Thymus (tissue), 14 donors: ENCODE measurements at places on chromosomes 11 and 22.

GRCh38 chr11:11536650-11537049, 85.2 kb downstream of the GALNT18 start:
- no peak for DNase-seq

DNA sequence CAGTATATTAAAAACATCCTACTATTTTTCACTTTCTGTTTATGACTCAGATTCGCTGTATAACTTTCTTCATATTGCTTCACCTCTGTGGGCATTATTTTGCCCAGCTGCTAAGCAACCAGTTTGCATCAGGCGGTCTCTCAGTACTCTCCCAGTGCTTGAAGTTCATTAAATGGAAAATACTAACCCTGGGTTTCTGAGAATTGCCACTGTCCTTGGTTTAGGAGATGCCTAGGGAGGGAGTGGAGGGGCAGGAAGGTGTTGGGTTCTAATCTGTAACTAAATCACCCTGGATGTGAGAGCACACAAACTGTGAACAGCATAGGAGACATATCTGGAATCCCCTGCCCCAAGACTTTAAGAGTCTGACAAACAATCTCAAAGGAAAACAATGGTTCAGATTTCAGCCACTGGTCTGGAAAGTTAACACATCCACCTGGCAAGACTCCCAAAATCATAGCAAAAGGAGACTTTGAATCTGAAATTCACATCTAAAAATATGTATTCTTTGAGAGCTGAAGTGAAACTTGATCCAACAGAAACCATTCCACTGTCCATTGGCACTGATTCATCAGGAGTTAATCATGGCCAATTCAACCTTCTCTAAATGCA, 540.0 kb downstream of the SOX6 start:
- DNase-seq = no peak

DNA sequence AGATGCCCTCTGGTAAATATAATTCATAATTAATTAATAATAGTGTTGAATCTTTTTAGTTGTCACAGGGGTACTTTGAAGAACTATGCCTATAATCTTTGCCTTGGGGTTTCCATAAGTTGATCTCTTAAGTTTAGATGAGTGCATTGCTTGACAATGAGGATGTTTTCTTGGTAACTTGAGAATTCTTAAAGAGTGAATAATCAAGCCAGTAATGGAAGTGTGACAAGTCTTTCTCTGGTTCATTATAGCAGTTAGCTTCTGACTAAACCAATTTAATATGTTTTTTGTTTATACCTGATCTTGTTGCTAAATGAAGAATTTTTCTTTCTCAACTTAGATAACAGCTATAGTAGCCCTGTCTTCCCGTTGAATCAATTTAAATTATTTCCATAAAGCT, 46.2 kb downstream of the ATXN10 start:
- DNase-seq = no peak

DNA sequence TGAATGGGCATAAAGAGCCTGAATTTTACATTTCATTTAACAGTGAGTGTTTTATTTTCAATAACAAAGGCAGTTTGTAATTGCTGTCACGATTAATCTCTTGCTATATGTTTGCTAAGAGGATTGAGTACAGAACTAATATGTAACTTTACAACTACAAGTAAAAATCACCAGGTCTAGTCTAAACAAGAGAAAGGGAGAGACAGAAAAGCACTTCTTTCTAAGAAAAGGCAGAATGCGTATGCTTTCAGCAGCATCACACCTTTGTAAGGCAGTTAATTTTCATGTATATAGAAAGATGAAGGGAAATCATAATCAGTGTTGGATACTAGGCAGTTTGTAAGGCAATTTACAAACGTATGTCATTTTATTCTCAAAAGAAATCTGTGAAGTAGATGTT, 169.8 kb downstream of the NELL1 start:
- DNase-seq = no peak

DNA sequence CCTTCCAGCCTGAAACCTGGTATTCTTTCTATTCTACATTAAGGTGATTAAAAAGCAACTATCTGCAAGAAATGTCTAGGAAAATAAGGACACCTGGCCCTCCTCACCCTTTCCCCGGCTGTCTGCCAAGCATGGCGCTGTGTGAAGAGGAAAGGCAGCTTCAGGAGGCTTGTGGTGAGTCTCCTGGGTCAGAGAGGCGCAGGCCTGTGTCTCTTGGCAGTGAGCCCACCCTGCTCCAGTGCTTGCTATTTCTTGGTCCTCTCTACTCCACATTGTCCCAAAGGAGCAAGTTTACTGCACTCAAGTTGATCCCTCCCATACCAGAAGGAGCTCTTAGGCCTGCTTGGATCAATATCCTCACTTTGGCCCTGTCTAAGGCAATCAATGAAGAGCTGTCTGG, 520.7 kb upstream of the B3GAT1 start:
- DNase-seq = no peak

DNA sequence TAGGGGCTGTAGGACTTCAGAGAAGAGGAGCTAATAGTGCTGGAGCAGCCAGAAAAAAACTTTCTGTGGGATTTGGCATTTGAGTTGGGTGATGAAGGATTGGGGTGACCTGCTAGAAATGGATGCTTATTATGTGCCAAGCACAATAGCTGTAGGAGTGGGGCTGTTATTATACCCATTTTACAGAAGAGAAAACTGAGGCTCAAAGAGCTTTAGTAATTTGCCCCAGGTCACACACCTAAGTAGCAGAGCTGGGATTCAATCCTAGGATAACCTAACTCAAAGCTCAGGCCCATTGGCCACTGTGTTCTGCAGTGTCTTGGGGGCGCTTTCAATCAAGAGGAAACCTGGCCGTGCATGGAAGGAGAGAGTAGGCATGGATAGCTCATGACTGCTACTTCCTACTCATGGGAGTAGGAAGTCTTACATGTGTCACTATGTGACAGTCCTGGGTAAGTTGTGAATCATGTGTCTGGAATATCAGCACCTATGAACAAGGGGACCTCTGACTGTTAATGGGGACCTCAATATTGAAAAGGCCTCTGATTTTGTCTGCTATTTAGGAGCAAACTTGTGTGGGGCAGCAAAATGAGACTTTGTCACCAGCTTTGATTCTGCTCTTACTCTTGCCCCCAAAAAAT, 6.1 kb upstream of the ELF5 start:
- DNase-seq = no peak

DNA sequence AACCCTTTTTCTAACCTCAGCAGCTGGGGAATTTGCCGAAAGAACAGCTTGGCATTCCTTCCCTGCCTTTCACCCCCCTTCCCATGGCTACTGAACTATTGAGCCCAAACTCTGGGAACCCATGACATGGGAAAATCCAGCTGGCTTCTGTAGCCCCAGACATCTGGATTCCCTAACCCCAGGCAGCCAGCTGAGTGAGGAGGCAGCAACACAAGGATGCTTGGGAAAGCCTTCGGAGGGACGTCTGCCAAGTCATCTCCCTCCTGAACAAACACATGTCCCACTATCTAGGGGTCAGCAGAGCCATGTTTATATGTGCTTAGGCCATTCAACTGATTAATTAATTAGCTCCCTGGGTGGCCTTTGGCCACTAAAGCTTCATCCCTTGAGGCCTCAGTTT, 21.6 kb downstream of the LRRC55 start:
- DNase-seq = no peak

GRCh38 chr11:50182486-50182885, 149.8 kb downstream of the OR4C45 start:
- DNase-seq = no peak

- DNase-seq = no peak
Measured at GRCh38 chr22:17968126-17968525, 56.2 kb downstream of the MICAL3 start.

- DNase-seq = no peak
Measured at GRCh38 chr11:64232182-64232966, 2.0 kb upstream of the VEGFB start.

GRCh38 chr11:58786693-58787092, 55.0 kb upstream of the GLYAT start:
- DNase-seq = no peak

DNA sequence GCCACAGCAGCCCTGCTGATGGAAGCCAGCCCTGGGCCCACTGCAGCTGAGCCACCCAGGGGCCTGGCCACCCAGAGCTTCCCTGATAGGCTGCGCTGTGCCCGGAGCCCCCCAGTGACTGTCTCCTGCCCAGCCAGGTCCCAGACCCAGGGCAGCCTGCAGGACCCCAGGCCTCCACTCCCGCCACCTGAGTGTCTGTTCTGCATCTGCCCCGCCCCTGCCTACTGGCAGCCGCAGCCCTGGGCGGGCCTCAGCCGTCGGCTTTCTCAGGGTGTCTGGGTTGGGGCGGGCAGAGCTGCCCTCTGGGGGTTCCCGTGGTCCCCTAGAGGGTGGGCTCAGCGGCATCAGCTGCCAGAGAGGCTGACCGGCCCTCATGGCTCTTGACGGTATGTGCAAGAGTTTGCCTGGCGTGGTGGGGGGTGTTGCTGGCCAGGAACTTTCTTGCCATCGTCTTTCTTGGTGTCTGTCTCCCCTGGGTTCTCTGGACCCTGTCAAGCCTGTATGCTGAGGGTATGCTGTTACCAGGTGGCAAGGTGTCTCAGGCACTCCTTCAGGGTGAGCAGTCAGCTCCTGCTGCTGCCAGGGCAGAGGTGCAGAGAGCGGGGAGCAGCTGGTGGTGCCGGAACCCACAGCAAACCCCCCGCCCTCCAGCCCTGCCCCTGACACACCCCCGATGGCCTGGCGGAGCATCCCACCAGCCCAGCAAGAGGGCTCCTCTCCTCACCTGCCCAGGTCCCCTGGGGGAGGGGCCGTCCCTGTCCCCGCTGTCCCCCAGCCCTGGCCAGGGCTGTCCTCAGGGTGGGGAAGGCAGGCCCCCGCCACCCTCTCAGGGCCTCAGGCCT, 12.2 kb upstream of the PIM3 start:
- DNase-seq = no peak

GRCh38 chr11:36620246-36620645, 22.2 kb upstream of the RAG2 start:
- DNase-seq = no peak

DNA sequence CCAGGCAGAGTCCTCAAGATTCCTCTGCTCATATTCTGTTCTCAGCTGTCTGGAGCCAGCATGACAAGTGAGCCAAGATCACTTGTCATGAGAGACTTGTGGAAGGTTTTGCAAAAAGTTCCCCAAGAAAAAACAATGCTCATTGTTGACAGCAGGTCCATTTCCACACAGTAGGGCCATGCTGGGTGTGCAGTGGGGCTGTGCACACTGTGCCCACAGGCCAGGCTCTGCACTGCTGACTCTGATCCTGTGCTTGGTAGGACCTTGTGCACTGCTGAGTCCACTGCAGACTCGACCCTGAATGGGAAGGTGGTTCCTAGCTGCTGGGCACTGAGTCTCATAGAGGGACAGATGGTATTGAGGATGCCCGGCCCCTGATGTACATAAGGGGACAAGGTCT, 33.9 kb upstream of the IGLL5 start:
- no peak for DNase-seq

- no peak for DNase-seq
Measured at GRCh38 chr11:32827276-32827675, 2.5 kb upstream of the PRRG4 start.

DNA sequence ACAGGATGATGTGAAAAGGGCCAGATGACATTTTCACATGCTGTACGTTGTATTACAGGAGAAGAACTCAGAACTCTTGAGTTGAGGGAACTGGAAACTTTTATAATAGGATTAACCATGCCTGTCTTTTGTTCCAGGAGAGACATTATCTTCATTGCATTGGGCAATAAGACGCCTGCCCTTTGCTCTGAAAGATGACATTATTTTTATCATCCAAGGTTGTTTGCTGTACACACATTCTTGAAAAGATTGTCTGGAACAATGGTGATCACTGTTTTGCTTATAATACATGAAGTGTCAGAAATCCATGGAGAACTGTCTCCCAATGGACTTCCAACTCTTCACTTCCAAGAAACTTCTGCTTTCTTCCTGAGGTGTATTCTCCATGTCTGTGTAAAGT, 334.6 kb upstream of the B3GAT1 start:
- no peak for DNase-seq

DNA sequence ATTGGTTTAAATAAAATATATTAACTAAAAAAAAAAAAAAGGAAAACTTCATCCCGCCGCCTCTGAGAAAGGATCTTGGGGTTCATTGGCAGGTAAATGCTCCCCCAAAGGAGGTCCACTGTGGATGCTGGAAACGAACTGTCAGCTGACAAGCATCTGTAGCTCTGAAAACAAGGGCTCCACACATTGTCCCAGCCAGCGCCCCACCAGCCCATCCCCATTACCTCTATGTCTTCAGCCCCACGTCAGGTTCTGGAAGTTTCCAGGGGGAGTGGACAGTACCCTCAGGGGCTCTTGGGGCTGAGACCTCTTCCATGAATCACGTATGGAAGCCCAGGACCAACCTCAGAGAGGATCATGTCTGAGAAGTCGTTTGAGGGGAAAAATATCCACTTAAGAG, 66.4 kb upstream of the WNT7B start:
- no peak for DNase-seq

DNA sequence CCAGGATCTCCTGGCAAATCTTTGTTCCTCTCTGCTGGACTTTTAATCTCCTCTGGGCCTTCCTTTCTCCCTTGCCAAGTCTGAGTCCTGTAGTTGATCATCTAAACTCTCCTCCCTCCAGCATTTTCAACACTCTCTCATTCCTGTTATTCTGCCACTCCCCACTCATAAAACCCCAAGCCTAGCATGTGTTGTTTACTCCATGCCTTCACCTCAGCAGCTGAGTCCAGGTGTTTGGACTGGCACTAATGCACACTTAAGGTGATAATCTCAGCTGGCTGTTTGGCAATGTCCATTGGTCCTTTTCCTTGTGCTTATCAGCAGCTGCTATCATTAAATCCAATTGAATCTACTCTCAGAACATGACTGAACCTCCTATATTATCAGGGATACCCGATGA, 876.8 kb upstream of the TENM4 start:
- no peak for DNase-seq

GRCh38 chr11:8080674-8081590, at the start of gene TUB:
Gene TUB, plus strand, starts transcription at chr11:8081211. Its CDS starts 300 bp downstream, at chr11:8081511.
- DNase-seq = no peak

DNA sequence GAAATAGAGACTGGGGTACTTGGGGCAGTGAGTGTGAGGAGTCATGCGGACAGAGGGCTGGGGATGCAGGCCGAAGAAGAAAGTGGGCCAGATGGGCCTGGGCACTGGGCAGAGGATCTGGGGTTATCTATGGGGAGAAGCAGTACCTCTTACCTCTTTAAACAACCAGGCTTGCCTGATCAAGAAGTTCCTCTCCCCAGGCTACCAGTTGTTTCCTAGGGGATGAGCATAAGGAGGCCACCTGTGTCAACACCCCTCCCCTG, 98.4 kb upstream of the PITPNB start:
- DNase-seq = no peak

DNA sequence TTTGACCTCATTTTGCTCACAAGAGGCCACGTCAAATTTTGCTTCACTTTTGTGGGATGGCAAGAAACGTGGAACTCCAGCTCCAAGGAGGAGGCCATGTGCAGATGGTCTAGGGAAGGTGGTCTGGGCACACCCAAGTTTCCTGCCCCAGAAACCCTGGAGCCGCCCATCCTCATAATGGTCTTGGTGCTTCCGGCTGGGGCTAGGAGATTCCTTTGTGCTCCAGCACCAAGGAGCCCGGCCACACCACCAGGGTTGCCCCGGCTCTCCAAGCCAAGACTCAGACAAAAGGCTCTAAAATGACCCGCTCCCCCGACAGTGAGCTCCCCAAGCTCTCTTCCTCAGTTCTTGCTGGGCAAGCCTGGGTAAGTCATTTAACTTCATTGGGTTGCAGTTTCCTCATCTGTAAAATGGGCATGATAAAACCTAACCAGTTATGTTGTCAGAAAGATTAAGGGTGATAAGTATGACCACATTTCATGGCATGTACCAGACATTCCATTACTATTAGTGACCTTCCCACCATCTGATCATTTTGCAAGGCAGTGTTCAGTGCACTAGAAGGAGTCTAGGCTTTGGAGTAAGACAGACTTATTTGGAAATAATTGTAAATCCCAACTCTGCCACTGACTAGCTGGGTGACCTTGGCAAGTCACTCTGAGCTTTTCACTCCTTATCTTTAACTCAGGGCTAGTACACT, 23.3 kb downstream of the DKK3 start:
- no peak for DNase-seq
